Progenitor cell of endocrine pancreas (in vitro differentiated cells): ENCODE measurements at places on chromosomes 12 and 14. TPM values are rescaled to one million over a fixed set of nuclear protein-coding genes. Genes with fewer than 3 reads are reported as not detected.
A peak's percentile ranks its signal among the peaks of the same experiment; 100 is the strongest.

The FSCB gene
- not detected in 2 replicates for total RNA-seq

The CDH24 gene
- total RNA-seq, result 23.7 and 25.1 TPM in 2 replicates

The ANAPC5 gene
- 93.2 and 94.3 TPM in 2 replicates for total RNA-seq

The KRT75 gene
- not detected in 2 replicates for total RNA-seq

The SRRM4 gene
- 2.1 and 2.4 TPM in 2 replicates for total RNA-seq

The SSPN gene
- 2.1 and 2.8 TPM in 2 replicates for total RNA-seq

The TGM1 gene
- 5.8 and 7.0 TPM in 2 replicates for total RNA-seq

The HOXC6 gene
- 0.17 and 0.27 TPM in 2 replicates for total RNA-seq

- H3K36me3 ChIP-seq, result no peaks in the 10 kb centered on the region
- H3K4me3 ChIP-seq, result no peak overlapping the region
- H3K27me3 ChIP-seq, result peaks cover 20% of the 10 kb centered on the region
- no peak overlapping the region for H3K27ac ChIP-seq
Measured at GRCh38 chr14:21860172-21860571, 186.6 kb upstream of the OR4E1 start.

DNA sequence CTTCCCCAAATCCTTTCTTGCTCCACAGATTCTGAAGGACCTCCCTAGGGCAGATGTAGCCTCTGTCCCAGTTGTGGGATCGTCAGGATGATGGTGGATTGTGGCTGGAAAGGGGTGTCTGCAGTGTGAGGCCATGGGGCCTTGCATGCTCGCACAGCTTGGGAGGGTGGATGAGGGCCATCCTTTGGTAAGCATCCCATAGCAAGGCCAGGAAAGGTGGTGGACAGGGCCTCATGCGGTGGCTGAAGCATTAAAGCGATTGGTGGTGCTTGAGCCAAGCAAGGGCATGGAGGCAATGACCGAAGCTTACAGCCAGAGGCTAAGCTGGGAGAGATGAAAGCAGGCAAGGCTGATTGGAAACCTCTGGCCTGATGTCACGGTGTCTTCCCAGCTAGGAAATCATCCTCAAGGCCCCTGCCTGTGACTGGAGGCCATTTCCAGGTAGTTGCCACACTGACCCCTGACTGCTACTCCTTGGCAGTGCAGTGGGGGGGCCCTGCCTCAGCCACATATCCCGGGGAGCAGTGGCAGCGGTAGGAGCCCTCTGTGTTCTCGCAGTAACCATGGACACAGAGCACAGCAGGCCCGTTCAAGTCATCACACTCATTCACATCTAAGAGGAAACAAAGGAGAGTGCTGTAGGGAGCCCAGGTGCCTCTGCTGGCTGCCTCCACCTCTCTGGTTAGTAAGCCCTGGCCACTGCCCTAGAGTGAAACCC, 7.0 kb downstream of the ISCA2 start:
- DNase-seq, result no peak
- H3K4me1 ChIP-seq, result peaks cover 2% of the 10 kb centered on the region
- no peaks in the 10 kb centered on the region for H3K36me3 ChIP-seq
- H3K4me3 ChIP-seq, result no peak overlapping the region
- H3K27ac ChIP-seq, result no peak overlapping the region
- no peaks in the 10 kb centered on the region for H3K27me3 ChIP-seq

- DNase-seq, result no peak
- no peaks in the 10 kb centered on the region for H3K4me1 ChIP-seq
- H3K36me3 ChIP-seq, result no peaks in the 10 kb centered on the region
- no peaks in the 10 kb centered on the region for H3K27me3 ChIP-seq
Measured at GRCh38 chr12:93786656-93787397, 109.7 kb downstream of the CRADD start.

DNA sequence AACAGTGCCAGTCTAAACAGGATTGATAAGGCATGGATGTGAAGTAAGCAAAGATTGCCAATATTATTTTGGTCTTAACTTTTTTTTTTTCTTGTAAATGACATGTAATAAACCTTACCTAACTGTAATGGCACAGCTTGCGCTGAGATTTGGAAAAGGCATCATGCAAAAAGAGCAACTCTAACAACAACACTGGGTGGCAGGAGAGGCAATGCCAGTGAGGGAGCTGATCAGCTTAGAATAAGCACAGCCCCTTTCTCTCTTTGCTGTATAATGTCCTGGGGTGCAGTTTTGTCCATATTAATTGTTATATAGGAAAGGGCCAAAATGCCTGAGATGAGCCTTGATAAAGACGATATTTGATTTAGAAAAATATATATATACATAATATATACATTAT, 1589.7 kb upstream of the FLRT2 start:
- DNase-seq, result no peak
- H3K4me3 ChIP-seq, result no peak overlapping the region
- H3K27me3 ChIP-seq, result no peaks in the 10 kb centered on the region
- H3K27ac ChIP-seq, result no peak overlapping the region
- peaks cover 5% of the 10 kb centered on the region for H3K36me3 ChIP-seq
- H3K4me1 ChIP-seq, result no peaks in the 10 kb centered on the region

DNA sequence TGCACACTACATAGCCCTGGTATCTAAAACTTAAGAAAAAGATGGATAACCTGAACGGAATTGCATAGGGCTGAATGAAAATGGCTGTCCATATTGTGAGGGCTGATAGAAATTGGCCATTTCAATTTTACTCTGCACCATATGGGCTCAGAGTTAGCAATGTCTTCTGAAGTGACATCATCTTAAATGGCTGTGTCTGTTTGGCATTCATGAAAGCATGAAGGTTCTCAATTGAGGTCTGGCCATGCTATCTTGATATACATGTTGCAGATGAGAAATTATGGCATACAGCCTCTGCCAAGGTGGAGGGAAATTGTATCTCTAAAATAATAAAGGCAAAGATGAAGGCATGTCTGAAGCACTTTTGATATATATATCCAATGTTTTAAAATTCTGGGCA, 226.0 kb upstream of the PDE3A start:
- no peak for DNase-seq
- H3K4me3 ChIP-seq, result no peak overlapping the region
- no peaks in the 10 kb centered on the region for H3K36me3 ChIP-seq
- no peaks in the 10 kb centered on the region for H3K27me3 ChIP-seq
- peaks cover 2% of the 10 kb centered on the region for H3K4me1 ChIP-seq
- no peak overlapping the region for H3K27ac ChIP-seq

- DNase-seq, result no peak
- H3K4me1 ChIP-seq, result peaks cover 1% of the 10 kb centered on the region
- peaks cover 29% of the 10 kb centered on the region for H3K36me3 ChIP-seq
- no peaks in the 10 kb centered on the region for H3K27me3 ChIP-seq
- no peak overlapping the region for H3K4me3 ChIP-seq
Measured at GRCh38 chr12:110330544-110330943, 49.5 kb downstream of the ATP2A2 start.

- no peaks in the 10 kb centered on the region for H3K36me3 ChIP-seq
- H3K4me3 ChIP-seq, result no peak overlapping the region
- DNase-seq, result no peak
- H3K4me1 ChIP-seq, result peaks cover 4% of the 10 kb centered on the region
- H3K27ac ChIP-seq, result no peak overlapping the region
Measured at GRCh38 chr14:102540315-102541028, 30.9 kb upstream of the ANKRD9 start.

DNA sequence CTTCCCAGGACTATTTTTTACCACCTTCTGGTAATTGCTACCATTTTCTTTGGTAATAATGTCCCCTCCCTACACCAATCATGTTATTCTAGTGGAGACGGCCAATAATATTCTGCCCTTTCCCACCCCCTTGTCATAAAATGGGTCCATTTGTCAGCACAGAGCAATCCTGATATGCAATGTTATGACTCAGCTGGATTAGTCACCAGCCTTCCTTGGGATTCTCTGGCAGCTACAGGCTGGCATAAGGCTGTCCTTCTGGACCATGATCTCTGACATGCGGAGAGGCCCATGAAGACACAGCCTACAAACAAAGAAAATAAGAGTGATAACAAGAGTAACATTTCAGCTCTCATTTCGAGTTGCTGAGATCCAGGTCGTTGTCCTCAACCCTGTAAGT, 222.0 kb upstream of the CPNE8 start:
- DNase-seq, result no peak
- no peaks in the 10 kb centered on the region for H3K36me3 ChIP-seq
- H3K4me3 ChIP-seq, result no peak overlapping the region
- peaks cover 2% of the 10 kb centered on the region for H3K4me1 ChIP-seq

- no peaks in the 10 kb centered on the region for H3K27me3 ChIP-seq
- no peak for DNase-seq
- H3K27ac ChIP-seq, result no peak overlapping the region
- H3K4me1 ChIP-seq, result peaks cover 3% of the 10 kb centered on the region
Measured at GRCh38 chr12:96033549-96034389, 1.6 kb downstream of the LTA4H start.

DNA sequence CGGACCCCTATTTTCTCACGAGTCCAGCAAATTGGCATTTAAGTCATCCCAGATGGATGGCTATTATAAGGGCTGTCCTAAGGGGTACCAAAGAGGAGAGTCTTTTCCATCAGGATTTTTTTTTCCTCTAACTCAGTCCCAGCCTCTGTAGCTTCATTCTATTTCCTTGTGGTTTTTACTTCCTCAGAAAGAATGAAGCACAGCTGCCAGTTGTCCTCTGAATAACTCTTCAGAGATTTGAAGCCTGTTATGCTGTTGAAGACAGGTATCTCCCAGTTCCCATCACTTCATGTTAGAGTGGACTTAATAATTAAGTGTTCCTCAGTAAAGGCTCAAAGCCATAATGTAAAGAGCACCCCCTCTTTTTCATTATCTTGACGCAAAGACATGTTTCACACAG, 48.5 kb upstream of the HOXC13 start:
- H3K27ac ChIP-seq, result no peak overlapping the region
- DNase-seq, result no peak
- no peak overlapping the region for H3K4me3 ChIP-seq
- H3K27me3 ChIP-seq, result peaks cover 81% of the 10 kb centered on the region

DNA sequence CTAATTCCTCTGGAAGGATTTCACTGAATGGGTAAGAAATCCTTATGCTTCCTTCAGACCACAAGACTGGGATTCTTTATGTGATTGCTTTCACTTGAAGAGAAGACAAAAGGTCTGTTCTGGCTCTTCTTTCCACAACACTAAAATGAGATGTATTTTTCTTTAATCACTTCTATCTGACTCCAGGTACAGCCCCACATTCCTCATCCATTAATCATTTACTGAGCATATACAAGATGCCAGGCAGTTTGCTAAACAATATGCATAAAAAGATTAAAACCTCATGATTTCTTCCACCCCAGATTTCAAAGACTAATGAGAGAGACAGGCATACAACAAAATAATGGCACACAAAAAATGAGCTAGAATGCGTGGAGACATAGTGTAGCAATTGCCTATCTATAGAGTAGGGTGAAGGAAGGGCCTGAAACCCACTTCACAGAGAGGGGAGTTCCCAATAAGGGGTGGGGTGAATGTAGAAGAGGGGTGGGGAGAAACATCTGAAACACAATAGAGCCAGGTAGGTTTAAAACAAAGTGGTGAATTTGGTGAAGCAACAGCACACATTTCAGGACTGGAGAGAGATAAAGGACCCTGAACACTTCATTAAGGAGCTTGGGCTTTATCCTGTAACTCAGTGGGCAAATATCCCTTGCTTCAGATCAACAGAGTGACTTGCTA, 65.1 kb upstream of the PRB2 start:
- no peak overlapping the region for H3K4me3 ChIP-seq
- no peak overlapping the region for H3K27ac ChIP-seq
- no peak for DNase-seq
- peaks cover 3% of the 10 kb centered on the region for H3K4me1 ChIP-seq
- H3K36me3 ChIP-seq, result no peaks in the 10 kb centered on the region

- no peaks in the 10 kb centered on the region for H3K27me3 ChIP-seq
- no peak overlapping the region for H3K4me3 ChIP-seq
- H3K4me1 ChIP-seq, result peaks cover 15% of the 10 kb centered on the region
- H3K36me3 ChIP-seq, result peaks cover 23% of the 10 kb centered on the region
Measured at GRCh38 chr12:47992776-47993175, 11.5 kb downstream of the COL2A1 start.

GRCh38 chr14:25464772-25465171, 414.8 kb upstream of the STXBP6 start:
- no peaks in the 10 kb centered on the region for H3K4me1 ChIP-seq
- H3K36me3 ChIP-seq, result no peaks in the 10 kb centered on the region
- no peaks in the 10 kb centered on the region for H3K27me3 ChIP-seq
- no peak for DNase-seq
- H3K4me3 ChIP-seq, result no peak overlapping the region

DNA sequence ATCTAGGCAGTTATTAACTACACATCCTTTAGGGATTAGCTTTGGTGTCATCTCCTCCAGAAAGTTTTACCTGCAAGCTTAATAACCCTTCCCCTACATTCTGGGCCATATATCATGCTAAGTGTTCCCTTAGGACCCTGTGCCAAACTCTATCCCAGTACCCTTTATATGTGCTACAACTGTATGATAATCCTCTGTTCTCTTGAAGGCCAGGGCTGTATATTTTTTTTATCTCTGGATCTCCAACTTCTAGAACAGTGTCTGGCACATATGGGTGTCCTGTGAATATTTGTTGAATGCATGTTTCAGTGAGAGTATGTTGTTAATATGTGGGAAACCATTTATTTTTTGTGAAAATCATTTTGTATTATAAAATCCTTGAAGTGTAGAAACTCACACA, 106.7 kb downstream of the PPM1A start:
- H3K4me3 ChIP-seq, result no peak overlapping the region
- no peak overlapping the region for H3K27ac ChIP-seq
- H3K4me1 ChIP-seq, result peaks cover 3% of the 10 kb centered on the region
- peaks cover 4% of the 10 kb centered on the region for H3K27me3 ChIP-seq

- no peak overlapping the region for H3K4me3 ChIP-seq
- DNase-seq, result no peak
- peak overlapping the region; percentile 35 for H3K27ac ChIP-seq
- H3K4me1 ChIP-seq, result no peaks in the 10 kb centered on the region
Measured at GRCh38 chr12:124759841-124760503, 103.7 kb downstream of the SCARB1 start.

DNA sequence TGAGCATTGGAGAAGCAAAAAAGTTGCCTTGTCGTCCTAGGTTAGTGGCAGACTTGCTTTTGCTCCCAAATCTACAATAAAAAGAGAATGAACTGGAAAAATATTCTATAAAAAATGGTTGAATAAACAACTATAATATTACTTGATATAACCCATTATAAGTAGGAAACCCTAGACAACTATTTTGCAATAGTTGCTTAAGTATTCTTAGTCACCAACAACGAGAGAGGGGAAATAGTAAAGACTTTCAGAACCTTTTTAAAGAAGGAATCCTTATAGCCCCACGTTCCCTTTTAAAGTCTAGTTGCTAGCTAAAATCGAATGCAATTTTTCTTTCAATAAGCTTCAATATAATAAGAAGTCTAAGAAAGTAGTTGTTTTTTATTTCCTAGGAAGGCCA, 17.5 kb downstream of the AQP6 start:
- H3K36me3 ChIP-seq, result peaks cover 25% of the 10 kb centered on the region
- H3K4me3 ChIP-seq, result no peak overlapping the region
- H3K27me3 ChIP-seq, result no peaks in the 10 kb centered on the region
